GM20000 (cell line): ENCODE measurements at places on chromosomes 12 and 14.

- DNase-seq, result no peak
Observed at GRCh38 chr12:32230613-32230993, 124.0 kb downstream of the BICD1 start.

- peak; percentile 44 for DNase-seq
Observed at GRCh38 chr12:118145113-118145797, 9.3 kb downstream of the PEBP1 start.

- DNase-seq, result peak; percentile 68
Observed at GRCh38 chr12:5059358-5059757, 15.7 kb downstream of the KCNA5 start.

DNA sequence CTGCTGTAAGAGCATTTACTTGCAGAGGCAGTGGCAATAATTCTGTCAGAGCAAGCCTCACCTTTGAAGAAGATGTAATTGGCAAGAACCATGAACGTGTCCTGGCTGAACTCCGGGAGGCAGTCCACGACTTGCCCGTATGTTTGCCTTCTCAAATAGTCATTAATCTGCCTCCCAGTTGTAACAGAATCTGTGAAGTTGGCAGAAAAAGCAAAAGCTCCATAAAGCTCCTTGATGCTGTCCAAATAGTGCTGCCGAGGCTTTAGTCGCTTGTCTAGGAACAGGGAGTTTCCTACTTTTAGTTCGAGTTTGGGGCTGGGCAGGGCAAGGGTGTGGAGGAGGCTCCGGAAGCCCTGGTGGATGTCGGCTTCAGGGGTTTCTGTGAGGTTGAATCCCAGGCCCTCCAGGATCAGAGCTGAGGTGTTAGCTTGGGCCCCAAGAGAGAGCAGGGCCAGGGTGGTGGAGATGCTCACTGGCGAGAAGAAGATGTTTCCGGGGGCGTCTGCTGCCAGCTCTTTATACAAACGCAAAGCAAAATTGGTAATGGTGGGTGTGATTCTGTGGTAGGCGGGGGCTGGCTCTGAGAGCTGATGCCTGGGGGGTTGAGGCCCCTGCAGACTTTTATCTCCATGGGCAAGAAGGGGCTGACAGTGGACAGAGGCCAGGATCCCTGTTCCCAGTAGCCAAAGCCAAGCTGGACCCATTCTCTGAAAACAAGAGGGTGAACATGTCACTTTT, 4.4 kb downstream of the SERPINA11 start:
- DNase-seq, result no peak

DNA sequence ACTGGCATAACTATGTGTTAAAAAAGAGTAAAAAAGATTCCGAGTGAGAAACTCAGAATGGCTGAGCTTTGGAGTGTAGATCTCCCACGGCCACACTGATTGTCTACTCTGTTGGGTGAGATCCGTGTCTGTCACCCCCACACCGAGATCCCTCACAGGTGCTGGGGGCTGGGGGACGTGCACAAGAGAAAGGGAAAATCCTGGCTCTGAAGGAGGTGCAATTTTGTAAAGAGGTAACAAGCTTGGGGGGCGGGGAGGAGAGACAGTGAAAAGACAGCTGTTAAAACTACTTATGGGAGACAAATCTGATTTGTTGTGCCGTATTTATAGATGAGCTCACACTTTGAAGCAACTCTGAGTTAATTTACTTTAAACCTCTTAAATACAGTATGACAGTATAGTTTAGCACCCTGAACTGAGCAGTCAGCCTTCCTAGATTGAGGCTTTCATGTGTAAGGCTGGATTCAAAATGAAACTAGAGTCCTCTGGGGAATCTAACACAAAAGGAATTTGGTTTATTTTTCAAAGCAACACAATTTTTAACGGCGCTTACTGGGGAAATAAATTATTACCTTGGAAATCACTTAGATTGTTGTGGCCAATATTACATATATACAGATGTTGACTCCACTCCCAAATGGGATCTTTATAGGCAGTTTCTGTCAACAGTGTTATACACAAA, 167.4 kb upstream of the RGS6 start:
- DNase-seq, result no peak

DNA sequence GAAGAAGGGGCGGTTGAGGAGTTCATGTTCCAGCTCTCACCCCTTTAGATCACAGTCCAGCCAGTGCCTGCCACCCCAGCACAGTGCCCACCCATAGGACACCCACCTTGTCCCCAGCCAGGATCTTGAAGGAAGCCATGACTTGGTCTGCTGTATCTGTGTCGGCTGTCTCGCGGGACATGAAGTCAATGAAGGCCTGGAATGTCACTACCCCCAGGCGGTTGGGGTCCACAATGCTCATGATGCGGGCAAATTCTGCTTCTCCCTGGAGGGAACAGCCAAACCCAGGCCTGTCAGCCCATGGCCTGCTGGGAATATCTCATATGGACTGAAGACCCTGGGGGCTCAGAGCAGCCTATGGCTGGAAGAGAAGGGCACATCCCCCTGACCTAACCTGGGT, 84.1 kb upstream of the ZFP36L1 start:
- DNase-seq, result no peak

GRCh38 chr14:80996049-80996901, 40.9 kb downstream of the TSHR start:
- peak; percentile 63 for DNase-seq

DNA sequence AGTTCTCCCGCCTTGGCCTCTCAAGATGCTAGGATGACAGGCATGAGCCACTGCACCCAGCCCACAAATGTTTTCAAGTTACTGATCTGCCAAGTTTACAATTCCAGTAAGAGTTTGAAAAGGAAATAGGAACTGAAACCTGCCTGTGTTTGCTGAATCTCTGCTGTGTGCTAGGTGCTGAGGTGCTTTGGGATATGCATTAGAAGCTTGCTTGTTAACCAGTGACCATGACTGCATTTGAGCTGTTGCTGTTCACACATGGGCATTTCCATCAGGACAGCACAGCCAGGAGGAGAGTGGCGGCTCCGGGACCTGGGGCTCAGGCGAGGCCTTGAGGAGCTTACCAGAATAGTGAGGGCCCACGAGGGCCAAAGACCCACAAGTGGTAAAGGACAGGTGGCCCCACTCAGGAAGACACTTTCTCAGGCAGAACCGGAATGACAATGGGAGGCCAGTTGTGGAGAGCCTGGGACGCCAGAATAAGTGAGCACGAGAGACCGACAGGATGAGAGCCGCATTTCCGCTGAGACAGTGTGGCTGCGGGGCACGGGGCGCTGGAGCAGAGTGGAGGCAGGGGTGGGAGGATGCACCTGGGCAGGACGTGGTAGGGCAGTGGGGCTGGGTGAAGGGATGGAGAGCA, 54.5 kb upstream of the MMP17 start:
- DNase-seq, result peak; percentile 79

- DNase-seq, result no peak
Observed at GRCh38 chr14:77265561-77266335, 5.3 kb downstream of the NGB start.

DNA sequence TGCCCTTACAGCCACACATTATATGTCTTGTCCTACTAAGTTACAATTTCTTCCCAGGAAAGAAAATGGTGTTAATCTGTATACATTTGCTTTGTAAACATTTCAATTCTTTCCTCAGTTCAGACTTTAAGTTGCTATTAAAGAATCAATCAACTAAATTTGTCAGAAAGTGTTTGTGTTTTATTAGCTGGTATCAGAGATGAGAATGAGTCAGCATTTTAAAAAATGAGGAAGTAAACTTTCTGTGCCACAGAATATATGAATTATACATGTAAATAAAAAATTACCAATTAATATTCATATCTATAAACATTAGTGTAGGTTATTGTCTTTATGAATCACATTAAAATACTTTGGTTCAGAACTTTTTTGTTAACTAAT, 82.0 kb downstream of the LMO3 start:
- DNase-seq, result no peak

GRCh38 chr12:116024769-116025168, 252.7 kb downstream of the MED13L start:
- no peak for DNase-seq

- no peak for DNase-seq
Observed at GRCh38 chr12:126936181-126936851, 1330.7 kb upstream of the TMEM132C start.

DNA sequence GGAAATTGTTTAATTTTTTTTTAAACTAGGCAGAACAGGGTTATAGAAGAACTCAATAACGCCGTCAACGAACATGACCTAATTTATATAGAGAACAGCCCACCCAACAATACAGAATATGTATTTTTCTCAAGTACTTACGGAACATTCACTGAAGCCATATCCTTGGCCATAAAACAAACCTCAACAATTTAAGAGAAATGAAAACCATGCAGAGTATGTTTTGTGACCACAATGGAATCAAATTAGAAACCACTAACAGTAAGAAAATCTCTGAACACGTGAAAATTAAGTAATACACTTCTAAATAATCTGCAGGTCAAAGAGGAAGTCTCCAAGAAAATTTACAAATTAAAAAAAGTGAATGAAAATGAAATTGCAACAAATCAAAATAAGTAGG, 9.4 kb downstream of the SART3 start:
- DNase-seq, result no peak

GRCh38 chr12:125888921-125889320, 823.7 kb downstream of the AACS start:
- no peak for DNase-seq

GRCh38 chr12:71642264-71642663, 21.4 kb downstream of the ZFC3H1 start:
- DNase-seq, result no peak

DNA sequence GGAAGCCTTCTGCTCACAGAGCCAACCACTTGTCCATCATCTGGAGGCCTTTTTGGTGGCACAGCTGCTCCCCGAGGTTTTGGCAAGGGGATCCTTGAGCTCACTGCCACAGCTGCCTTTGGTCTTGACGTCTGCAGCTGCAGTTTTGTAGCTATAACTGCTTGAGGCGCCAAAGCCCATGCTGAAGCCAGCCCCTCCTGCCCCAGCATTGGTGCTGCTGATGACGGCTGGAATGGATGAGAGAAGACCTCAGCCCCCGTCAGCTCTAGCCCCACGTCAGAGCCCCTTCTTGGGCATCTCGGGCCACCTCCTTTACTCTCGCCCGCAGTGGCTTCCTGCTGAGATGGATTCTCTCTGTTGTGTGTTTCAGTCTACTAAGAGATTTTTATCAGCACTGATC, 12.3 kb upstream of the KRT74 start:
- DNase-seq, result no peak

- no peak for DNase-seq
Observed at GRCh38 chr12:109885616-109886015, 5.3 kb upstream of the GLTP start.

- no peak for DNase-seq
Observed at GRCh38 chr12:57146961-57147944, at the start of gene LRP1-AS. TSS of gene LRP1-AS (minus strand) at chr12:57147619.

GRCh38 chr12:16669756-16670155, 63.8 kb upstream of the LMO3 start:
- DNase-seq, result no peak

GRCh38 chr12:2876431-2877046, 435 bp downstream of the FOXM1 start:
- DNase-seq, result peak; percentile 46

- no peak for DNase-seq
Observed at GRCh38 chr12:120856980-120857379, 47.2 kb downstream of the SPPL3 start.

DNA sequence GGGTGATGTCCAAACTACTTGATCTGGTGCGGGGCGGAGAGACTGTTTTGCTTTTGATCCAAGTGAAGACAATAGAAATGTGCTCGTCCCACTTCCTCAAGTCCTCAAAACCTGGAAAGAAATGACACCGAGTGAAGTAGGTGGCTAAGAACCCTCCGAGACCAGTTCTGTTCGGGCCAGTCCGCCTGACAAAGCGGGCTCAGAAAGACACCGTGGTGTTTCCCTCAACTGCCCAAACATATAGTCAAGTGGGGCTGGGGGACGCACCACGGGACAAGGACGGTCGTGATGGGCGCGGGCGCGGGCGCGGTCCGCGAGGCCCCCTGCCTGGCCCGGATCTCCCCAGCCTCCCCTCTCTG, 1.6 kb downstream of the PHLDA1 start:
- peak; percentile 16 for DNase-seq

GRCh38 chr12:52054231-52054832, 3.1 kb downstream of the NR4A1 start:
- DNase-seq, result no peak

DNA sequence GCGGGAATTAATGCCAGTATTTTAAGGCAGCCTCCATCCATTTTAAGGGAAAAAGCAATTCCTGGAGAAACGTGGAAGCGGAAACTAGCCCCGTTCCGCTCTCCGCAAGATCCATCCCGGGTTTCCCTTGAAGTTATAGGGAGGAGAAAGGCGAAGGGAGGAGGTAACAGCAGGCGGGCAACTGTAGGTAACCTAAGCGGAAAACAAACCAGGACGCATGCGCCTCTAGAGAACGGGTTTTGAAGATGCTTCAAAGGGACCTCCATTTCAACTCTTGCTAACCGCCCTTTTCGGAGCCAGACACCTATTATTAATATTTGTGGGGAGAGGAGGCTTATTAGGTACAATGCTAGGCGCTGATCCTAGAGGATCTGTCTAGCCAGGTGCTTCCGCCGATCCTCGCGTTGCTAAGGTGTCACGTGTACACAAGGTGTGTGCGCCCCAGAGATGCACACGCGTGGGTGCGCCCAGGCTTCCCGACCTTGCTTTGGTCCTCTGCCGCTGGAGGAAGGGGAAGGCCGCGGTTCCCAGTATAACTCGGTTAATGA, 6.2 kb downstream of the TBX5 start:
- DNase-seq, result no peak

DNA sequence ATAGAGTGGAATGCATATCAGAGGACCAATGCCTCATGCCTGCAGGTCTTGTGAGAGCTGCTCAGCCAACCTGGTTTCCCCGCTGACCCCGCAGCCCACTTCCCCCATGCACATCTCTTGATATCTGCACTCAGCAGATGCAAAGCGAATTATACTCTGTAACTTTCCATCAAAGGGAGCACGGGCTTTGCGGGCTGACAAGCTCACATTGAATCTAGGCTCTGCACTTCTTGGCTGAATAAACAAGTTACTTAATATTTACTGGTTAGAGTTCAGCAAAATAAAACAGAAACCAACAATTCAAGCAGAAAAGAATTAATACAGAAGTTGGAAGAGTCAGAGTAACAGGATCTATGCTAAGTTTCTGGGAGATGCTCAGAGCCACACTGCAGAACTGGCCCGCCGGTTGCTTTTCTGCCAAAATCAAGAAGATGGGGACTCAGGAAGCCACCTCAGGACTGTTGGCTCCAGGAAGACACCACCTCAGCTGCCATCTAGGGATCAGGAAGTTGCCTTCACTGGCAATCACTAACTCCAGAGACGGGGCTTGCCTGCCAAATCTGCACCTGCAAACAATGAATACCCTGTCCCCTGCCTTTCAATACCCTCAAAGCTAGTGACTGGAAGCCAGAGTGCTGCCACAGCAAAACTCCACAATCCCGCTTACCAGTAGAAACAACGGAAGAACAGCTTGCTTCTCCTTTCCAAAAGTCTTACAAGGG, 46.5 kb downstream of the NR1H4 start:
- DNase-seq, result no peak

- DNase-seq, result no peak
Observed at GRCh38 chr12:131589966-131590365, 120.9 kb upstream of the SFSWAP start.

- DNase-seq, result no peak
Observed at GRCh38 chr12:575129-575502, 88.1 kb downstream of the NINJ2 start.
